H1 (cell line): ENCODE measurements at places on chromosomes 6 and 20.

GRCh38 chr6:127776320-127776719, 124.5 kb downstream of the THEMIS start:
- no peak for DNase-seq
- H3K4me3 ChIP-seq = no peak overlapping the region
- no peaks in the 10 kb centered on the region for H3K36me3 ChIP-seq
- H3K27ac ChIP-seq = no peak overlapping the region
- H3K4me1 ChIP-seq = no peaks in the 10 kb centered on the region
- H3K27me3 ChIP-seq = no peaks in the 10 kb centered on the region

DNA sequence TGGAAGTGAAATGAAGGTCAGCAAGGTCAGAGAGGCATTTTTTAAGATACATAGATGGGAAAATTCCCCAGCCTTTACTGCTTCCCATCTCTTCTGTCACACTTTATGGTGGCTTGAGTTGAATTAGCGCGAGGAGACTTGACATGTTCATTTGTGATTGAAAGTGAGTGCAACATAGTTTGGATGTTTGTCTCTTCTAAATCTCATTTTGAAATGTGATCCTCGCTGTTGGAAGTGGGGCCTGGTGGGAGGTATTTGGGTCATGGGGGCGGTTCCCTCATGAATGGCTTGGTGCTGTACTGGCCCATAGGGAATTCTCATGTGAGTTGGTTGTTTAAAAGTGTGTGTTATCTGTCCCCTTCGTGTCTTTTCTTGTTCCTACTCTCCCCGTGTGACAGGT, 237.2 kb downstream of the CDKAL1 start:
- no peaks in the 10 kb centered on the region; the same call in 1 of the 2 replicates for H3K4me1 ChIP-seq
- DNase-seq = peak; percentile 27
- no peaks in the 10 kb centered on the region for H3K36me3 ChIP-seq
- no peaks in the 10 kb centered on the region for H3K27me3 ChIP-seq
- no peak overlapping the region for H3K4me3 ChIP-seq
- H3K27ac ChIP-seq = no peak overlapping the region

GRCh38 chr6:10690651-10691445, 3.6 kb downstream of the C6orf52 start:
- no peak overlapping the region for H3K4me3 ChIP-seq
- no peaks in the 10 kb centered on the region for H3K27me3 ChIP-seq
- H3K4me1 ChIP-seq = no peaks in the 10 kb centered on the region
- no peak for DNase-seq
- H3K27ac ChIP-seq = no peak overlapping the region
- no peaks in the 10 kb centered on the region for H3K36me3 ChIP-seq

DNA sequence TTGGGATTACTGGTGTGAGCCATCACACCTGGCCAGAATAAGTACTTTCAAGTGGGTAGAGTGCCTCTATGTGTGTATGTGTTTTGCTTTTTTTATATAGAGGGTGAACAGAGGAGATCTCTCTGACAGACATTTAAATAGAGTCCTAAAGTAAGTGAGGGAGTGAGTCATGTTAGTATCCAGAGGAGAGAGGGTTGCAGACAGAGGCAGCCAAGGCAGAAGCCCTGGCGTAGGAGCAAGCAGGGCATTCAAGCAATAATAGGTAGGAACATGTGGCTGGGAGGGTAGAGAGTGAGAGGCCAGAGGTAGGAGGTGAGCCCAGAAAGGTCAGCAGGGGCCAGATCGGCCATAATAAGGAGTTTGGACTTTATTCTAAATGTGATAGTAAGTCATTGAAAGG, 48.9 kb downstream of the PHF20 start:
- no peaks in the 10 kb centered on the region for H3K4me1 ChIP-seq
- no peak overlapping the region for H3K27ac ChIP-seq
- DNase-seq = no peak
- H3K36me3 ChIP-seq = no peaks in the 10 kb centered on the region
- no peaks in the 10 kb centered on the region for H3K27me3 ChIP-seq
- H3K4me3 ChIP-seq = no peak overlapping the region

- H3K27ac ChIP-seq = no peak overlapping the region
- no peaks in the 10 kb centered on the region for H3K27me3 ChIP-seq
- H3K4me1 ChIP-seq = peaks cover 8% of the 10 kb centered on the region
- peaks cover 34% of the 10 kb centered on the region for H3K36me3 ChIP-seq
These were observed 19.9 kb downstream of the KCNS1 start for GRCh38 chr20:45080867-45081624.

GRCh38 chr6:100366419-100366818, 98.3 kb downstream of the SIM1 start:
- no peak overlapping the region for H3K27ac ChIP-seq
- no peaks in the 10 kb centered on the region for H3K27me3 ChIP-seq
- H3K36me3 ChIP-seq = no peaks in the 10 kb centered on the region

DNA sequence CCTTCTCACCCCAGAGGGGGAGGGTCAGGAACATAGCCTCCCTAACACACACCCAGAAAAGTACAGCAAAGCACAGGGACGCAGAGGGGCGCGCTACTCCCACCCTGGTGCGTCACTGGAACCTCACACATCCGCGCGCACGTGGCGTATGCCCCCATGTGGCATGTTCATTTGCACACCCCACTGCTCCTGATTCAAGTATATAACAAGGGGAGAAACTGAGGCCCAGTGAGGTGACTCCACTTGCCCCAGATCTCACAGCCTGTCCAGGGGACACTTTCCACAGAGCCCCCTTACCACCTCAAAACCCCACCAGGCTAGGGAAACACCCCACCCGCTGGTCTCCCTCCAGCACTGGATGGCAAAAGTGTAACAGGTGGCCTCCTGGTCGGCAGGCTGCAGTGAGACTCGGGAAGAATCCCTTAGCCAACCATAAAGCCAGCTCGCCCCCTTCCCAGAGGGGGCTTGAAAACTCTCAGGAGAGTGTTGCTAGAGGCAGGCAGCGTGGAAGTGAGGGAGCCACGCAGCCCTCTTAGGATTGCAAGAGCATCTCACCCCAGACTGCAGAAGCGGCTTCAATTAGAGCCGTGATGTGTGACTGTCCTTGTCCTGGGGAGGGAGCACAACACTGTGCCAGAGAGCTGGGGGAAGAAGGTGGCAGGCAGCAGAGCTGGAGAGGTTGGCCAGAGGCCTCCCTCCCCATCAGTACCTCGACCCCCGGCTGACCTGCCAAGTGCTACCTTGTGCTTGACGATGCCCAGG, at the start of gene GRM4:
TSS of gene GRM4 (minus strand) at position 67 of the 762 bp plus-strand sequence. CDS start 12,591 bp downstream, outside the sequence.
- H3K27me3 ChIP-seq = peaks cover 46% of the 10 kb centered on the region
- H3K4me3 ChIP-seq = peak within 1 kb of the TSS; percentile 61
- DNase-seq = peak; percentile 50
- H3K27ac ChIP-seq = no peak within 1 kb of the TSS
- no peaks in the 10 kb centered on the region for H3K36me3 ChIP-seq

DNA sequence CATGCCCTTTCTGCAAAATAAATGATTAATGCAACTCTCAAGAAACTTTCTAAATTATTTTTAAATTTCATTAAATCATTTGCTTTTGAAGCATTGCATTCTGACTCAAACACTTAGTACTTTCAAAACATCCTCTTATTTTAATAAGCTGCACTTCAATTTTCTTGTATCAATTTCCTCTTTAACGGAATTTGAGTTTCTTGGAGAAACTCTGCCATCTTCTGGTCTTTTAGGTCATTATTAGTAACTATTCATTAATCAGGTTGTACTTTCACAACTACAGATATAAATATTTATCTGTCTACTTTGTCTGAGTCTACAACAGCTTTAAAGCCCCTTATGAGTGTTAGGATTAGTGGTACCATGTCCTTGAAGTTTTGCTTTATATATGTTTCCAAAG, 30.2 kb downstream of the TMX4 start:
- H3K27me3 ChIP-seq = no peaks in the 10 kb centered on the region
- no peaks in the 10 kb centered on the region for H3K4me1 ChIP-seq
- H3K27ac ChIP-seq = no peak overlapping the region

- H3K36me3 ChIP-seq = no peaks in the 10 kb centered on the region
- H3K4me3 ChIP-seq = peak overlapping the region; percentile 58
- H3K4me1 ChIP-seq = peaks cover 10% of the 10 kb centered on the region; the same call in 1 of the 2 replicates
- DNase-seq = peak; percentile 82
These were observed 1.1 kb upstream of the OVOL2 start for GRCh38 chr20:18058661-18059467.

GRCh38 chr20:53647286-53647821, 53.7 kb upstream of the ZNF217 start:
- H3K36me3 ChIP-seq = no peaks in the 10 kb centered on the region
- H3K4me1 ChIP-seq = peaks cover 4% of the 10 kb centered on the region
- H3K27me3 ChIP-seq = no peaks in the 10 kb centered on the region

- H3K4me3 ChIP-seq = peak overlapping the region; percentile 71
- peaks cover 76% of the 10 kb centered on the region for H3K27me3 ChIP-seq
- no peaks in the 10 kb centered on the region for H3K36me3 ChIP-seq
- DNase-seq = peak; percentile 84
- H3K27ac ChIP-seq = no peak overlapping the region
These were observed 4.9 kb downstream of the OLIG3 start for GRCh38 chr6:137489046-137490005.

- H3K4me1 ChIP-seq = peaks cover 2% of the 10 kb centered on the region; the same call in 1 of the 2 replicates
- no peak overlapping the region for H3K27ac ChIP-seq
- no peak for DNase-seq
- no peak overlapping the region for H3K4me3 ChIP-seq
These were observed 140.1 kb downstream of the BTBD3 start for GRCh38 chr20:12057778-12058177.

DNA sequence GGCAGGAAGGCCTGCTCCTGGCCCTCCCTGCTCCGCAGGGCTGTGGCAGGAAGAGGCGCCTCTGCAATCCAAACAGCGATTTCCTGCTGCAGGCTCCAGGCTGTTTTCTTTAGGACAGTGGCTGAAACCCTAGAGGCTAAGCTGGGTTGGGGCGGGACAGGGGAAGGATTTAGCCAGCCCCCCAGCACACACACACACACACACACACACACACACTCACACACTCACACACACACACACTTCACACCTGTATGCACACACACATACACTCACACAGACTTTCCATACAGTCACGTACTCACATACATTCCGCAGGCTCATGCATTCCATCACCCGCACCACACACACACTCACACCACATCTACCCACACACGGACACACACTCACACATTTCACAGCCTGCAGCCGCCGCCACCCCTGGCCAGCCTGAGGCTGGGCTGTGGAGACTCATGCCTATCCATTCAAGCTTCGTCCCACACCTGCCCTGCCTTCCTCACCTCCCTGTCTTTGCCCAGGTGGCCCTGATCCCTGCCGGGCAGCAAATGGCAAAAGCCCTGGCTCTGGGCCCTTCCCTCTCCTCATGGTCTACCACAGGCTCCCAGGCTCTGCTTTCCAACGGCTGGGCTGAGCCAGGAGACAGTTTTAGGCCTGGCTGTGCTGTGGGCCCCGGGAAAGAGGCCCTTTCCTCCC, 17.9 kb downstream of the MDFI start:
- no peaks in the 10 kb centered on the region for H3K27me3 ChIP-seq
- no peak overlapping the region for H3K27ac ChIP-seq
- H3K4me1 ChIP-seq = peaks cover 8% of the 10 kb centered on the region; the same call in 1 of the 2 replicates
- no peak overlapping the region for H3K4me3 ChIP-seq
- DNase-seq = peak; percentile 49

GRCh38 chr6:133436652-133437051, 195.5 kb downstream of the EYA4 start:
- H3K27ac ChIP-seq = no peak overlapping the region
- H3K4me1 ChIP-seq = peaks cover 6% of the 10 kb centered on the region; the same call in 1 of the 2 replicates
- DNase-seq = no peak
- H3K4me3 ChIP-seq = no peak overlapping the region

DNA sequence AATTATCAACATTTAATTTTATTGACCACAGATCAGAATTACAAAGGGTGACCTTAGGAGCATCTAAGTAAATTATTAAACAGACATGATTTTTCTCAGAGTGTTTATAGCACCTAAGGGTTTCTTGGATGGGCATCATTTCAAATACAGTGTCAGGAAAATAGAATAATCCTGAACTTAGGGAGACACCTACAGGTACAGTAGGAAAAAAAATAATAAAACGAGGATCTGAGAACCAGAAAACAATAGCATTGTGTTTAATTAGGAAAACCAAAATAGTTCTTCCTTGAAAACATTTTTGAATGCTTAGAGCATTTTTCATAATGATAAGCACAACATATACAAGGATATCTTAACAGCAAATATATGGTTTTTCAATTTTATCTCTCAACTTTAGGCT, 39.2 kb downstream of the MMUT start:
- no peak for DNase-seq
- no peaks in the 10 kb centered on the region for H3K4me1 ChIP-seq
- no peaks in the 10 kb centered on the region for H3K36me3 ChIP-seq
- no peak overlapping the region for H3K4me3 ChIP-seq
- no peaks in the 10 kb centered on the region for H3K27me3 ChIP-seq

DNA sequence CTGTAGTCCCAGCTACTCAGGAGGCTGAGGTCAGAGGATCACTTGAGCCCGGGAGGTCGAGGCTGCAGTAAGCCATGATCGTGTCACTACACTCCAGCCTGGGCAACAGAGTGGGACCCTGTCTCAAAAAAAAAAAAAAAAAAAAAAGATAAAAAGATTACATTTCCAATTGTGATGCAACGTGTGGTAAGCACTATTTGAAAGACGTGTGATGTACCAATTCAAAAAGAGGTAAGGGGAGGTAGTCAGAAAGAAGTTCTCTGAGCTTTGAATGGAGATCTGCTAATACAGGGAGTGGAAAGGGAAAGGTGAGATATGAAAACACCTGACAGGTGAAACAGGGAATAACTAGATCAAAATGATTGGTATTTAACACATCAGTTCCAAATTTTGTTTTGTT, 11.9 kb downstream of the GOPC start:
- peaks cover 10% of the 10 kb centered on the region; the same call in 1 of the 2 replicates for H3K36me3 ChIP-seq
- H3K27me3 ChIP-seq = no peaks in the 10 kb centered on the region
- H3K4me1 ChIP-seq = no peaks in the 10 kb centered on the region
- no peak overlapping the region for H3K4me3 ChIP-seq
- no peak overlapping the region for H3K27ac ChIP-seq

DNA sequence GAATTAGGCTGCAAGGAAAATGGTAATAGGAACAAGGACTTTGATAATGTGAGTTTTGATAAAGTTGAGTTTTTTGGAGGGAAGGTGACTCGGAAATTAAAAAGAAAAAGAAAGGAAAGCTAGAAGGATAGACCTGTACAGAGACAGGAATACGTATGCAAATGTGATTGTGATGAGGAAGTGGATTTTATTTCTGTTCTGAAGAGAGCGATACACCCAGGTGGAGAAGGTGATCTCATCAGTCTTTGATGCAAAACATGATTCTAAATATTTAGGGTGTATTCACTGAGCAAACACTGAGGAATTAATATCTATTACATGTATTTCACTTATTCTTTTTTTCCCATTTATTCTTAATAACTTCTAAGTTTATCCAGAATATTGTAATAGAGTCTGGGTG, 9.2 kb upstream of the PLEKHG1 start:
- no peaks in the 10 kb centered on the region for H3K27me3 ChIP-seq
- H3K36me3 ChIP-seq = no peaks in the 10 kb centered on the region
- no peak for DNase-seq
- no peak overlapping the region for H3K4me3 ChIP-seq
- H3K27ac ChIP-seq = no peak overlapping the region
- no peaks in the 10 kb centered on the region for H3K4me1 ChIP-seq
